ENCODE measurements at places on chromosomes 2 and 18.
A peak's percentile ranks its signal among the peaks of the same experiment; 100 is the strongest.

- peak; percentile 26 for DNase-seq
These were observed 51.8 kb downstream of the MTHFD2 start for GRCh38 chr2:74250189-74250631.

GRCh38 chr18:43671431-43671830, 394.1 kb upstream of the SYT4 start:
- no peak for DNase-seq

DNA sequence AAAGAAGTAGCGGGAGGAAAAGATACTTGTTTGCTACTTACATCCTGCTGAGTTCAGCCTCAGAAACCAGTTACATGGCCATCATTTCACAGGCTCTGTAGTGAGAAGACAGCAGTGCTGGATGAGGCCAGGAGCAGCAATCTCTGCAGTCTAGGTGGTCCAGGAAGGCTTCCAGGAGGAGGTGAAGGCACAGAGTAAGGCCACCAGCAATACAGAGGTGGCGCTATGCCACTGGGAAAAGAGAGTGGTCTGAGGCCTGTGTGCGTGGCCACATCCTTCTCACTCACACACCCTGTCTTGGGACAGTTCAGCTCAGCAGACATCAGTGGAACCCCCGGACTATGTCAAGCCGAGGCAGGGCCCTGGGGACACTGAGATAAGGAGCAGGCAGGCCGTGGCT, 162.7 kb downstream of the KLHL29 start:
- DNase-seq, result no peak

DNA sequence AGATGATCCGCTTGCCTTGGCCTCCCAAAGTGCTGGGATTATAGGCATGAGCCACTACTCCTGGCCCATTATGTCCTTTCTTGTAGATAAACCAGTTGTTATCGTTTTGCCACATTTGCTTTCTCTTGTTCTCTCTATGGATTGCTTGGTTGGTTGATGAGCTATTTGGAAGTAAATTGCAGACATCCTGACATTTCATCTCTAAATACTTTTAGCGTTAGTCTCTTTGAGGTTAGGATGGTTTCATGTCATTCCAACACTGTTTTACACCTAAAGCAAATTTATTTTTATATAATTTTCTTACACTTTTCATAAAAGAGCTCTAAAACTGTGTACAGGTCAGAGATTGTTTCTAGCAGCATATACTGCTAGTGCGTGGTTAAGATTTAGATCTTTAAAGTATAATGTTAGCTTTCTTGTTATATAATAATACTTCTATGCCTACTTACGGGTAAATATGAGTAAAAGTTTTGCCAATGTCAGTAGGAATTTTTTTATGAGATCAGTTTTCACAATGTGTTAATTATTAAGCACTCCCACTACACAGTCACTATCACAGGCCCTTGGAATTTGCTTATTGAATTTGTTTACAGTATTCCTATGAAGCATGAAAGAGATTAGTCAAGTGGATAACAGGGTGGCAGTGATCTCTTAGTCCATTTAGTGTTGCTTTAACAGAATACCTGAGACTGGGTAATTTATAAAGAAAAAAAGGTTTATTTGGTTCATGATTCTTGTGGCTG, 10.3 kb downstream of the POLI start:
- no peak for DNase-seq

DNA sequence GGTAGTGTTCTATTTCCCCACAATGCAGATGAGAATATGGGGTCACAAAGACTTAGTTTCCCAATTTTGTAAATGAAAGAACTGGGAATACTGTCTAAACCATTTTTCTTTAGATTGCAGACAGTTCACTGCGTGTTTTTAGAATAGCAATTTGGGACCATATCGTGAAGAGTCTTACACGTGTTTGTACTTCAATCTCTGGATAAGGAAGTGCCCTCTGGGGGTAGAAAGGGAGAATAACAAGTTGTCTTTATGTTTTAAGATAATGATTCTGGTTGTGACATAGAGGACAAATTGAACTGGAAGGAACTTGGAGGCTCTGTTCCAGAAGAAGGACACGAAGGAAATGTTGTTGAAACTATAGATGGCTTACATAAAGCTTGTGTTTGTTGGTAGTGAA, 457.7 kb downstream of the CBLN2 start:
- no peak for DNase-seq

DNA sequence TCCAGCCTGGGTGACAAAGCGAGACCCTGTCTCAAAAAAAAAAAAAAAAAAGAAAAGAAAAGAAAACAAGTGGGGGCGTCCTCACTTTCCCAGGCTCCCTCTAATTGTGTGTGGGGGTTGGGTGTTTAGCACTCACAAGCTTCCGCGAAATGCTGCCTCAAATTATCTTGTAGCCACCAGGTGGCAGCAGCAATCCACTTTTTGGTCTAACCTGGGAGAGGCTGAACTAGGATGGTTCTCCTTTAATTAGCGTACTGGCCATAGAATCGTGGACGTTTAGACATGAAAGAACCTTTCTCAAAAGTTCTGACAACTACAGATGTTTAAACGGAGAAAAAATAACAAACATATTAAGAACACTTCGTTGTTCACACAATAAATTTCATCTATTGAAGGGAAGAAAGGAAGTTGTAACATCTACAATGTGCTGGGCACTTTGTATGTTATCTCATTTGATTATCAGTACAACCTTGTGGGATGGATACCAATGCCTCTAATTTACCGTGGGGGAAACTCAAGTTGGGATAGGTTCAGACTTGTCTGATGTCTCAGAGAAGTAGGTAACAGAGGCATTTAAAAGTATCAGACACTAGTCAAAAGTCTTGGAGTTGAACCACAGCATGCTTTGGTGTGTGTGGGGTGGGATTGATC, 122.7 kb upstream of the NABP1 start:
- peak; percentile 48 for DNase-seq

- no peak for DNase-seq
These were observed 14.2 kb upstream of the PTPN4 start for GRCh38 chr2:119745566-119745965.

- DNase-seq, result no peak
These were observed 97.9 kb downstream of the BAZ2B start for GRCh38 chr2:159518321-159519005.

DNA sequence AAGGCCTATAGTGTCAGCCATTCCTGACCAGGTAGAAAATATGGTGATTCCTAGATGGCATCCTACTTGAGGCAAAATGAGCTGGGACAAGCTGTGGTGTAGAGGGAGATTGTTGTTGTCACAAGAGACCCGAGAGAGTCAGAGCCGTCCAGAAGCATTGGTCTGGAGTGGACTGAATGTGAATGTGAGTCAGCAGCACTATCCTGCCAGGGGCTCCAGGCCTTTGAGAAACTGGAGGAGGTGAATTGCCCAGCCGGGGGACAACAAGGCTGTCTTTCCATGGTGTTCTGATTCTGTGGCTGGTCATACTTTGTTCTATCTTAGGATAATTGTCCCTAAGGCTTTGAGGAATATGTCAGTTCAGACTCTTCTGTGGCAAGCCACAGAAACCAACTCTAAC, 29.4 kb upstream of the EIF2AK3 start:
- DNase-seq, result no peak

- no peak for DNase-seq
These were observed 238.8 kb downstream of the SLC8A1 start for GRCh38 chr2:40213071-40213470.

DNA sequence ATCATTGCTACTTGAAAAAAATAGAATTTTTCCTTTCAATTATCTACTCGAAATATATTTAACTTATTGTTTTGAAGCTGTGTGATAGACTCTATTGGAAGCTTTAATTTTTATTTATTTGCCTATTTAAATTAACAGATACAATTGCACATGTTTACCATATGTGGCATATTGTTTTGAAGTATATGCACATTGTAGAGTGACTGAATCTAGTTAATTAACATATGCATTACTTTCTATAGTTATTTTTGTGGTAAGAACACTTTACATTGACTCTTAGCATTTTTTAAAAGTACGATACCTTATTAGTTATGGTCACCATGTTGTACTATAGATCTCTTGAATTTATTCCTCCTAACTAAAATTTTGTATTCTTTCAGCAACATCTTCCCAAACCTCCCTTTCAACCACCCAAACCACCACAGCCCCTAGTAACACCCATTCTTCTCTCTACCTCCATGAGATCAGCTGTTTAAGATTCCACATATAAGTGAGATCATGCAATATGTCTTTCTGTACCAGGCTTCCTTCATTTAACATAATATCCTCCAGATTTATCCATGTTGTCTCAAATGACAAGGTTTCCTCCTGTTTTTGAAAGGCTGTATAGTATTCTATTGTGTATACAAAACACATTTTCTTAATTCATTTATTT, 58.5 kb upstream of the SPHKAP start:
- DNase-seq, result no peak

DNA sequence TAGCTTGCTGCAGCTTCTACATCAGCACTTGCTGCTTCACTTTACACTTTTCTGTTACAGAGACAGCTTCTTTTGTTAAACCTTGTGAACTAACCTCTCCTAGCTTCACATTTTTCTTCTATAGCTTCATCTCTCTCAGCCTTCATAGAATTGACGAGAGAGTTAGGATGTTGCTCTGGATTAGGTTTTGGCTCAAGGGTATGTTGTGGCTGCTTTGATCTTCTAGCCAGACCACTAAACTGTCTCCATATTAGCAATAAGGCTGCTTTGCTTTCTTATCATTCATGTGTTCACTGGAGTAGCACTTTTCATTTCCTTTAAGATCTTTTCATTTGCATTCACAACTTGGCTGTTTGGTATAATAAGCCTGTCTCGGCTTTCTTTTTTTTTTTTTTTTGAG, 46.3 kb upstream of the GRB14 start:
- no peak for DNase-seq

DNA sequence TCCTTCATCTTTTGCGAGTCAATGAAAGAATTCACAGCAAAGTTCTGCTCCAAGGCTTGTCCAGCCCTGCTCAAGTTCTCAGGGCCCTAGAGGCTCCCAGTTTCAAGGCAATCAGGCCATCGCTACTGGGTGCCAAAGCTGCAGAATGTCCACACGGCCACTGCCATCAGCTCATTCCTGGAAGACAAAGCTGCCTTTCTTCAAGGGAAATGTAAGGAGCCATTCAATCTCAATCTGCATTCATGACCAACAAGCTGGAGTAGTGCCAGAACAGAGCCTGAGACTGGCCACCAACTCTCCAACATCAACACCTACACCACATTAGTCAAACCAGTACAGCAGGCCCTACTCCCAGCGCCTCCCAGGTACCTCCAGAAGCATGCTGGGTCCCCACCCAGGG, 202.2 kb downstream of the TCF4 start:
- DNase-seq, result no peak

GRCh38 chr2:7377916-7378569, 460.8 kb downstream of the RNF144A start:
- DNase-seq, result no peak

DNA sequence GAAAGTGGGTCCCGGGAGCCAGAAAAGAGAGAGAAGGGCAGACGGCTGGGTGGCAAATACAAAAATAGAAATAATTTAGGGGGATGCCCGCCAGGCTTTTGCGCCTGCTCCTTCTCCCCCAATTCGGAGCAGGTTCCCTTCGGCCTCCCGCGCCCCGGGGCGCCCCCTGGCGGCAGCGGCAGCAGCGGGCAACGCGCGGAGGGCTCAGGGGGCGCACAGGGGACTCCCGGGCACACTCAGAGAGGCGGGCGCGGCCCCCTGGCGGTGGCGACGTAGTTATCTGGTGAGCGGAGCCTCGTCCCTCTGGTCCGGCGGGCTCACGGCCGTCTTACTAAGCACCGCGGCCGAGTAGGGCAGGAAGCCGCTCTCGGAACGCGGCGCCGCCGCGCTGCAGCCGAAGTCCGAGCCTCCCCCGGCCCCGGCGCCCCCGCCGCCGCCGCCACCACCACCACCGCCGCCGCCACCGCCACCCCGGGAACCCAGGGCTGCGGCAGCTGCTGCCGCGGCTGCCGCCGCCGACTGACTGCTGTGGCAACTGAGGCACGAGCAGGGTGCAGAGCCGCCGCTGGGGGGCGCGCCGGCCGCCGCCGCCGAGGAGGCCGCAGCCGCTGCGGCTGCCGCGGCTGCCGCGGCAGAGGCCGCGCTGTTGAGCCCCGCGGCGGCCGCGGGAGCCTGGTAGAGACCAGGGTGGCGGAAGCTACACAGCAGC, 3.8 kb downstream of the EVX2 start:
- DNase-seq, result no peak

GRCh38 chr18:44779753-44780292, 99.1 kb downstream of the SETBP1 start:
- no peak for DNase-seq

DNA sequence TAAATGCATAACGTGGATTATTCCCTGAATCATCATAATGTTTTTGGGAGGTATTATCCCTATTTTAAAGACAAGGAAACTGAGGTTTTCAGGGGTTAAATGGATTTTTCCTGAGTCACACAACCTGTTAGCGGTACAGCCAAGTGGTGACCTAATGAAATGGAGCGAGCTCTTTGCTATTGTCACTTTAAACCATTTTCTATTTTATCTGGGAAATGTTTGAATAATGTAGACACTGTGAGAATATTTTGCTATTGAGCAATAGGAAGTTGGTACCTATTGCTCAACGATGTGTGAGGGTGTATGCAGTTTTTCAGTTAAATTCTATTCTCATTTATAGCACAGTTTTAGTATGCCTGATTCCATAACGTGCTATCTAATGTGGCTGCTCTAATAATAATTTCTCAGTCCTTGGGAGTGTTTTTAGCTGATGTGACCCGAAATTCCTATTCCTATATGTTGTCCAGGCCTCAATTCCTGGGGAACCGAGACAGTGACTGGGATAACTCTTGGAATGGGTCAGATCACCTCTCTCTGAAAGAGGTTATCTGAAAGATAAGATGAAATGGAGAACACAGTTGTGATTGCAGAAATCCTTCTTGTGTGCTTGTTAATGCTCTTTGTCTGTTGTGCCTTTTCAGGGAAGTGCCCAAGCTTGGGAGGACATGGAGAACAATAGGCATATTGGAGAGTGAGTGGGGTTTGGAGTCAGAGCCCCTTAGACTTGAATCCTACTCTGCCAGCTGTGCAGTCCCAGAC, 38.4 kb downstream of the ABCB11 start:
- DNase-seq, result no peak

- no peak for DNase-seq
These were observed 342.7 kb upstream of the CHST9 start for GRCh38 chr18:27527856-27528255.

GRCh38 chr2:180413336-180413735, 406.2 kb upstream of the CWC22 start:
- DNase-seq, result no peak

GRCh38 chr2:200509235-200509611, 645 bp downstream of the KCTD18 start:
- DNase-seq, result no peak

DNA sequence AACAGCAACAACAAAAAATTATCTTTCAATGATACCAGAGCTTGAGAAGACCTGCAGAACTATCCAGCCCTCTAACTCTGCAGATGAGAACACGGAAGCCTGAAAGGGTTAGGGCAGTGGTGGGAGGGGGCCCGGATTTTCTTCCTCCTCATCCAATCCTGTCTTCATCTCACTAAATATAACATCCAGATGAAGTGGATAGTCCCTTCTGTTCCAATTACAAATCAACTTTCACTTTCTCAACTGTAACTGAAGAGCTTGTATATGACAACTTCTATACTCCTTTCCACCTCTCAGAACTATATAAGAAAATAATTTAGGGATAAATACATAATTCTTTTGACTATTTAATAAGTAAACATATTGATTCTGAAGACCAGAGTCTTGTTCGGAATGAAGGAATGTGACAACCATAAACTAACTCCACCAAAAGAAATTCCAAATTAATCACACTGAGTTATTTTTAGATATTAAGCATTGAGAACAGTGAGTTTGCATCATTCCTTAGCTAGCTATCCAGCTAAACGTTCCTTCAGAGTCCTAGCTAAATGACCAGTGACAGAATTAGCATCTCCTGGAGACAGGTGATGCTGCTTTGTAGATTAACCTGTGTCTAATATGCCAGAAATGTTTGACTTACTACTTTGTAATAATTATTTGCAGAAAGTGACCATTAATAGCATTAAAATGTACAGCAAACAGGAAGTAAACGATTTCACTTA, 32.7 kb downstream of the SFT2D3 start:
- no peak for DNase-seq
